ENCODE measurements at places on chromosomes 7 and 10.
A peak's percentile ranks its signal among the peaks of the same experiment; 100 is the strongest.

GRCh38 chr10:3972460-3973301 lies 187.7 kb upstream of the KLF6 start:
- DNase-seq, result no peak

GRCh38 chr10:57535306-57535705 lies 732.4 kb downstream of the IPMK start:
- no peak for DNase-seq

GRCh38 chr10:97517778-97518300 lies 19.1 kb downstream of the UBTD1 start:
- no peak for DNase-seq

DNA sequence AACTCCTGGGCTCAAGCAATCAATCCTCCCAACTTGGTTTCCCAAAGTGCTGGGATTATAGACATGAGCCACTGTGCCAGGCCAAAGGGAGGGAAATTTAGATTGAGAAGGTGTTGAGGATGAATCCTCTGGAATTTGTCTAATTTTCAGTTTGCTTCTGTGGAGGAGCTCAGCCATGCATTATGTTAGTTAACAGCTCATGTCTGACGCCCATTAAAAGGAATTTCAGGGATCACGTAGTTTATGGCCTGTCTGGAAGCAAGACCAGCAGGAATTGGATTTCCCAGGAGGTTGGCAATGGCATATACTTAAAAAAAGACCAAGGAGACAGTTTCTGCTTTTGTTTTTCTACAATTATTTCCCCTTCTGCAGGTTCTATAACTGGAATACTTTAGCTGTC lies 165.7 kb downstream of the OTUD1 start:
- DNase-seq, result no peak

DNA sequence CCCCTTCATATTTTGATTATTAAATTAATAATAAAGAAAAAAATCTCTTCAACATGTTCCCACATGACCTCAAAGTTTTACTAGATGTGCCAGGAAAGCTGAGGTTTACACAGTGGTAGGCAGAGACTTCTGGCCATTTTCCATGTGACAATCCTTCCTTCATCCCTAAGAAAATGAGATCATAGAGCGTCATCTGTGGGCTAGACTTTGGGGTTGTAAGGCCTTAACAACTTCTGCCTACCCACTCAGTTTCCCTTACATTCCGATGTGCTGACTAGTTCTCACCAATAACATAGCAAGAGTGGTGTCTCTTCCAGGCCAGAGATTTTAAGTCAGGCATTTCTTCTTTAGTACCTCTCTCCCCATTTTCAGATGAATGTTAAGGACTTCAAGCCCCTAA lies 171.1 kb upstream of the PHF14 start:
- DNase-seq, result peak; percentile 7

DNA sequence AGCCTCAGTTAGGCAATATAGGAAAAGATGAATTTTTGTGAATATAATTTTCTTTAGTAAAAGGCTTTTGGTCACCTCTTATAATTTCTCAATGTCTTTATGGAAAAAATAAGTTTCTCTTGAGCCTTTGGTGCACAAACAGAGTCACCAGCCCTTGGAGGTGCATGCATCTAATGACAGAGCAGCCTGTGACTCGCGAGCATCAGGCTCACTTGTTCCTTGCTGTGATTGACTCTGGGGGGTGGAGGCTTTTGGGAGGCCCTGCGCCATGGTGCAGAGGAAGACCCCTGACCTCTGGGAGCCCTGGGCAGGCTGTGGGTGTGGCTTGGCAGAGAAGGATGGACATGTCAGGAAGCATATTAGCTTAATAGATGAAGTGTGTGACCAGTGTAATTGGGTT lies 60.2 kb downstream of the FIGNL1 start:
- DNase-seq, result no peak
